ENCODE measurements at places on chromosomes 7 and 10. TPM values are rescaled to one million over a fixed set of nuclear protein-coding genes. Genes with fewer than 3 reads are reported as not detected.

The CFAP70 gene
- 0.40 TPM for total RNA-seq

The ZNF365 gene
- total RNA-seq = 5.2 TPM

The SEMA3C gene
- total RNA-seq = 9.5 TPM

The NUTM2B gene
- 0.24 TPM for total RNA-seq

The OR2A1 gene
- total RNA-seq = not detected

The SYT15B gene
- total RNA-seq = 0.88 TPM

The CHST15 gene
- total RNA-seq = 6.1 TPM

The OR9A2 gene
- total RNA-seq = not detected

The PLXNA4 gene
- 1.1 TPM for total RNA-seq

The ASB4 gene
- not detected for total RNA-seq

The SPDYE16 gene
- not detected for total RNA-seq

The OR6B1 gene
- total RNA-seq = not detected

The CALY gene
- not detected for total RNA-seq

The DYDC2 gene
- total RNA-seq = not detected

The ADAM12 gene
- 0.64 TPM for total RNA-seq

The TCF7L2 gene
- total RNA-seq = 10.8 TPM

The EPDR1 gene
- total RNA-seq = 0.64 TPM

The CYP2W1 gene
- total RNA-seq = 0.36 TPM

The GTF2I gene
- 130 TPM for total RNA-seq

The CDH23 gene
- 1.3 TPM for total RNA-seq

The C1QL3 gene
- not detected for total RNA-seq

The INHBA gene
- 0.84 TPM for total RNA-seq

The ASAH2B gene
- total RNA-seq = 2.7 TPM

The MMD2 gene
- total RNA-seq = not detected

The GIMAP7 gene
- 2.7 TPM for total RNA-seq

The VSIR gene
- total RNA-seq = 45.8 TPM

The ELN gene
- 4.9 TPM for total RNA-seq

The SFRP4 gene
- total RNA-seq = not detected

The PLEKHS1 gene
- total RNA-seq = 1.0 TPM

The ENO4 gene
- total RNA-seq = not detected

The TAS2R4 gene
- 0.56 TPM for total RNA-seq

The FAM221A gene
- total RNA-seq = 4.0 TPM

The FAM25C gene
- not detected for total RNA-seq

The TET1 gene
- total RNA-seq = 0.56 TPM

The PLXDC2 gene
- total RNA-seq = 24.3 TPM

The IFIT2 gene
- total RNA-seq = 1.5 TPM

The SHLD2 gene
- 17.7 TPM for total RNA-seq

The OR2A12 gene
- not detected for total RNA-seq

The WASHC2A gene
- 19.3 TPM for total RNA-seq

The CPXM2 gene
- 3.3 TPM for total RNA-seq

The GJD4 gene
- total RNA-seq = not detected

The AKR1B1 gene
- total RNA-seq = 28.5 TPM

The DNAAF5 gene
- 21.8 TPM for total RNA-seq

The ORC5 gene
- total RNA-seq = 15.9 TPM
